ENCODE measurements at places on chromosomes 12 and 14. TPM values are rescaled to one million over a fixed set of nuclear protein-coding genes. Genes with fewer than 3 reads are reported as not detected.

ZDHHC22 gene
- 0.09 TPM for total RNA-seq

GSG1 gene
- total RNA-seq = not detected

GRCh38 chr12:69647178-69647577 lies 36.5 kb upstream of the LRRC10 start:
- no peak for DNase-seq

GRCh38 chr12:34119366-34119765 lies 97.1 kb downstream of the ALG10 start:
- no peak for DNase-seq

- no peak for DNase-seq
Measured at GRCh38 chr12:14157088-14157747, 175.8 kb upstream of the GRIN2B start.

- no peak for DNase-seq
Measured at GRCh38 chr14:36773558-36773957, 111.9 kb downstream of the PAX9 start.

- DNase-seq = no peak
Measured at GRCh38 chr12:122094735-122095631, 16.4 kb downstream of the MLXIP start.

DNA sequence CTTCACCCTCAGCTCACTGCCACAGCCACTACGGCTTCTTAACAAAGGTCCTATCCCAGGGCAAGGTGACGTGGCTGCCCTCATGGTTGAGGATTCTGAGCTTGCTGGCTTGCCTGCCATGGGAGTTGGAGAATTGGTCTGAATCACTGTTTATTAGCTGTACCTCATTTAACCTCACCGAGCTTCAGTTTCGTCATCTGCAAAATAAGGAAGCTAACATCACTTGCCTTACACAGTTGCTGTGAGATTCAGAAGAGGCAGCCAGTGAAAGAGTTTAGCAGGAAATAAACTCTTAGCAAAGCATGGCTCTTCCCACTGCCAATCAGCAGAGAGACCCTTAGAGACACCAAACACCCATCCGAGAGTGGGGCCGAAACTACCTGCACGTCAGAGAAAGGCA lies 90.1 kb upstream of the KCNA1 start:
- DNase-seq = no peak
